Activated CD8-positive, alpha-beta memory T cell treated with anti-CD3 and anti-CD28 coated beads, Interleukin-2, amount 50 U/mL, for 4 hours (primary cell): ENCODE measurements at places on chromosomes 5 and 9.

GRCh38 chr9:36923025-36923625, 110.9 kb downstream of the PAX5 start:
- no peak for DNase-seq

GRCh38 chr5:124871303-124871702, 124.9 kb upstream of the ZNF608 start:
- DNase-seq: no peak

DNA sequence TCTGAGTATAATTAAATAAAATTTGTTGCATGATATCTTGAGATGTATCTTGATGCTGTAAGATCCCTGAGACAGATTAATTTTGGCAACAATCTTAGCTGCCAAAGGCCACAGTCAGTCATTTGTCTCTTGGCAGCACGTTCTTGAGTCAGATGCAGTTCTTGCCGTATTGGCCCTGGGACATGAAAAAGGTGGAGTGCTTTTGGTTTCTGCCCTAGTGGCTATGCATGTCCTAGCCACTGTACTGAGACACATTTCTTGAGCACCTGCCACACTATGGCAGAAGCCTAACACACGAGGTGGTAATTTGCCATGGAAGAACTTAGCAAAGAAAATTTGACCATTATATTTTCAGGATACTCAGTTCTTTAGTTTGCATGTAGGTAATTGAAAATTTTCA, 45.0 kb upstream of the PHF2 start:
- no peak for DNase-seq

DNA sequence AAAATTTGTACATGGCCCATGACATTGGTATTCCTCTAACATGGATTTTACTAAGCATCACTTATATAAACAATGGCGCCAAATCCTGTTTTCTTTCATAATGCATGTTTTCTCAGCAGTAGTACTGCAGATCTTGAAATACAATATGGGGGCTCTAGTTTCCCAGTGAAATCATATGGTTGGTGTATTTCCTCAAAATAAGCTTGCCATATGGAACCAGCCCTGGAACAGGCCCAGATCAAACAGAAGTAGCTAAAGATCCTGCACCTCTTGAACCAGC, 163.9 kb downstream of the ZNF608 start:
- DNase-seq: no peak

GRCh38 chr9:115416299-115416698, 298.3 kb upstream of the TNC start:
- no peak for DNase-seq

GRCh38 chr5:143524338-143524945, 121.0 kb upstream of the NR3C1 start:
- no peak for DNase-seq

GRCh38 chr9:78663369-78663768, 366.4 kb downstream of the PSAT1 start:
- no peak for DNase-seq

DNA sequence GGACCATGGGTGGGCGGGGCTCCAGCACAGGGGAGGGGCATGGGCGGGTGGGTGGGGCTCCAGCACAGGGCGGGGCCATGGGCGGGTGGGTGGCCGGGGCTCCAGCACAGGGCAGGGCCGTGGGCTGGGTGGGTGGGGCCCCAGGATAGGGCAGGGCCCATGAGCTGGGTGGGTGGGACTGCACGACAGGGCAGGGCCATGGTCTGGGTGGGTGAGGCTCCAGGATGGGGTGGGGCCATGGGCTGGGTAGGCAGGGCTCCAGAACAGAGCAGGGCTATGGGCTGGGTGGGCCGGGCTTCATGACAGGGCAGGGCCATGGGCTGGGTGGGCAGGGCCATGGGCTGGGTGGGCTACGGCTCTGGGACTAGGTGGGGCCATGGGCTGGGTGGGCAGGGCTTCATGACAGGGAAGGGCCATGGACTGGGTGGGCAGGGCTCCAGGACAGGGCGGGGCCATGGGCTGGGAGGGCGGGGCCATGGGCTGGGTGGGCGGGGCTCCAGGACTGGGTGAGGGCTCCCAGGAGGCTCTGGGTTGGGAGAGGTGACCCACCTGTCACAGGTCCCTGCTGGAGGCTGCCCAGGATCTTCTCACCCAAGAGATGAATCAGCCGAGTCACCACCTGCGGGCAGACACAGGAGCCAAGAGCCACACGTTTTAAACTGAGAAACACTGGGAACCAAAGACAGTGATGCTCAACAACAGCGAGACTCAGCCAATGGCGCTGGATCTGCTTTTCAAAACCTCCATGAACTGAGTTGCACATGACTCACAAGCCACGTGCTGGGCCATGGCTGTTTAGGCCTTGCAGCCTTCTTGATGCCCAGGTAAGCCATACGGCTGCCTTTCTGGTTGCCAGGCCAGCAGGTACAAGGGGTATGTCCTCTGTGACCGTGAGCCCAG, 33.6 kb upstream of the NSMF start:
- DNase-seq: no peak

- DNase-seq: no peak
Measured at GRCh38 chr9:129811967-129812363, 9.0 kb downstream of the TOR1B start.

GRCh38 chr5:107313098-107313497, 357.6 kb downstream of the EFNA5 start:
- no peak for DNase-seq

GRCh38 chr5:129951039-129951438, 46.8 kb downstream of the CHSY3 start:
- DNase-seq: no peak

DNA sequence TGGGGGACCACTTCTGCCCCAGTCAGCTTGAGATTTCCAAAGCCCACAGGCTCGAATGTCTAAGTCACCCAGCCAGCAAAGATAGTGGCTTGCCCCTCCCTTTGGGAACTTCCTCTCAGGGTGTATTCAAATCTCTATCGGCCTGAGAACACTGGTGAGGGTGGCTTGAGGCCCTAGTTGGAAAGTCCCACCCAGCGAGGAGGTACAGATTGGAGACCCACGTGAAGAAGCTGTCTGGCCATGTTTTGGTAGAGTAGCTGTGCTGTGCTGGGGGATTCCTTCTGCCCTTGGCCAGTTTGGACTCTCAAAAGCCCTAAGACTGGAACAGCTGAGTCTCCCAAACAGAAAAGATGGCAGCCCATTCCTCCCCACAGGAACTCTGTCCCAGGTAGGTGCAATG, 172.7 kb upstream of the RIOK2 start:
- DNase-seq: no peak
